ENCODE measurements at places on chromosomes 3 and 15.

GRCh38 chr3:72134989-72135451 lies 350.1 kb upstream of the PROK2 start:
- no peak for DNase-seq

GRCh38 chr3:137297770-137298169 lies 340.0 kb downstream of the IL20RB start:
- no peak for DNase-seq

DNA sequence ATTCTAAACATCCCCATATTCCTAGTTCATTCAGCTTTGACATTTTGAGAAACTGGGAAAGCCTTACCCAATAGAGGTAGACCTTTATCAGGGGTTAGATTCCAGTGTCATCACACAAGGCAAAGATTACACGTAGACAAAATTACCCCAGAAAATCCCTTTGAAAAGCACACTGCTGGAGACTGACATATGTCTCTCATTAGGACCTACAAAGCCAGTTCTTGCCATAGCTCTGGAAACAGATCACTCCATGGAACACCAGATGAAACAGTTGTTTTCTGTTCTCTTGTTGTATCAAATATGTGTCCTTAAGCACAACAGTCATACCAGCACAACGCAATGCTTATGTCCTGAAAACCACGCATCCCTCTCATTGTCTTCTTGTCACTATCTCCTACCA lies 44.7 kb downstream of the RARB start:
- DNase-seq, result no peak

DNA sequence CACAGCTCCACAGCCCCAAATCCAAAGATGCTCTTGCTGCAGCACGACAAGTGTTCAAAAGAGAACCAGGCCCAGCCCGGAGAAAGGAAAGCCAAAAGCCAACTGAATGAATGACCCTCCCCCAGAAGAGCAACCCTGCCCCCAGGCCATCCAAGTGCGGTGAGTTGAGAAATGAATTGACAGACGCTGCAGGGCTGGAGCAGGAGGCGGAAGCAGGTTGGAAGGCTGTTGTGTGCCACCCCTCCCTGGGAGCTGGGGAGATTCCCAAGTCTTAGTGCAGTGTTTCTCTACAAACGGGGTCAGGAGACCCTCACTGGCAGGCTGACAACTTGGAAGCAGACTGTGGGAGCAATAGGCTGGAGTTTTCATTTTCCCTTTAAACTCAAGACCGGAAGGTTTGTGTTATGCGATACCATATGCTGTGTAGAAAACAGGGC lies 3.5 kb upstream of the SPTBN5 start:
- no peak for DNase-seq

- no peak for DNase-seq
These were observed 71.9 kb downstream of the ARNT2 start for GRCh38 chr15:80476036-80476435.

DNA sequence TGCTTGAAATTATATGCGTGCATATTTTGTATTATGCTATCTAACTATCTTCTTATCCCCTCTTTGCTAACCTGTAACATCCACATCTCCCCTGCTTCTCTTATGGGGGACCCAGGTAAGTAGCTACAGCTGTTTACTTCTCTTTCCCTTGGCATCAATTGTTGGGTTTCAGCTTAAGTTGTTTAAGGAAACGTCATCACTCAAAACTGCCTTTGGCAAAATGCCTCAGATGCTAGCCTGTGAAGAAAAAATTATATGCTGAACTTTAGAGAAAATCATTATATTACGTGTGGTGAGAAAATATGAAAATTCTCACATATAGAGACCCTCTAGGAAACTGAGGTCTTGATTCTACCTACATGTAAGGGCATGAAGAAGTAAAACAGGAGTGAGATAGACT lies 447.0 kb upstream of the NECTIN3 start:
- no peak for DNase-seq

DNA sequence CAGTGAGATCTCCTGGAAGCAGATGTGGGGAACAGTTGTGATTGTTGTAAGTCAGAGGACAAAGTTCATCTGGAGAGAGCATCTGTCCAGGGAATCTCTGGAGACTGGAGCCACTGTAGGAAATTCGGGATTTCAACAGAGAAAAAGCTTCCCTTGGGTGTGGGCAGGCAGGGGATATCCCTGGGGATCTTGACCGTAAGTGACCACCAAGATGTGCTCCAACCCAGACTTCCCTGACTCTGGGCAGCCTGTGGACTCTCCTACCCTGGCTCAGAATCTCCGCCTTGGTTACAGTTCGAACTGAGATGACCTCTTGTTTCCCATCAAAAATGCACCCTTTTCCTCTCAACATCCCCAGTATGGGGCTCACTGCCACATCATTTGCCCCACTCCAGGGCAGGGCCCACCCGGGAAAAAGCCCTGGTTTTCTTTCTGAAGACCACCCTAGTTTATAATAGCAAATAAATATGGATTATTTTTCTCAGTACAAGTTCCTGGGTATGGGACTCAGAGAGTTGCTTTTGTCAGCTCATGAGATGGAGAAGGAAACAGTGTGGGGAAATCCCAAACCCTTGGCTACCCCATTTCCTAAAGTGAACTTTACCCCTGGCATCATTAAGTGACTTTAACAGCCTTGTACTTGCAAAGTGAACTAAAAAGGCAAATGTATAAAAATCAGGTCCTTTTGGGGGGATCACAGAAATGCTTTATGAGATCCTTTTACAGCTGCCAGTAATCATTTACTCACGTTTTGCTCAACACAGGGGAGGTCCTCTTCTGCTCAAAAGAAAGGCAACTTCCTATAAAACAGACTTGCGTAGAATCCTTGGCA lies 89.9 kb downstream of the CCNL1 start:
- no peak for DNase-seq

- DNase-seq, result no peak
These were observed 52.6 kb downstream of the IQCH start for GRCh38 chr15:67307156-67307555.

DNA sequence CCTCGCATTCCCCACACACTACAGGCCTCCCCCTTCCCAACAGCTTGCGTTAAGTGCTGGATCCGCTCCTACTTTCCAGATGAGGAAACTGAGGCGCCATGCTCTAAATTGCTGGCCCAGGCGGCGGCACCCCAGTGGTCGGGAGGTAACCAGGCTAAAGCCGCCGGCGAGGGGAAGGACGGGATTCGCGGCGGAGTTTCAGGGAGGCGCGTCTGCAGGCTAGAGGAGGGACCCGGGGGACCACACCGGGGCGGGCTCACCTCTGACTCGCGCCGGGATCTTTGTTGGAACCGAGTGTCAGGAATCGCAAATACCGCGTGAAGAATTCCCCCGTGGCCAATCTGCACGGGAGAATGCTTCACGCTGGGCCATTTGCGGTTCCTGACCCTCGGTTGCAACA lies 24.6 kb upstream of the PTPN23 start:
- DNase-seq, result no peak

GRCh38 chr15:88334436-88334835 lies 77.9 kb upstream of the NTRK3 start:
- DNase-seq, result no peak

DNA sequence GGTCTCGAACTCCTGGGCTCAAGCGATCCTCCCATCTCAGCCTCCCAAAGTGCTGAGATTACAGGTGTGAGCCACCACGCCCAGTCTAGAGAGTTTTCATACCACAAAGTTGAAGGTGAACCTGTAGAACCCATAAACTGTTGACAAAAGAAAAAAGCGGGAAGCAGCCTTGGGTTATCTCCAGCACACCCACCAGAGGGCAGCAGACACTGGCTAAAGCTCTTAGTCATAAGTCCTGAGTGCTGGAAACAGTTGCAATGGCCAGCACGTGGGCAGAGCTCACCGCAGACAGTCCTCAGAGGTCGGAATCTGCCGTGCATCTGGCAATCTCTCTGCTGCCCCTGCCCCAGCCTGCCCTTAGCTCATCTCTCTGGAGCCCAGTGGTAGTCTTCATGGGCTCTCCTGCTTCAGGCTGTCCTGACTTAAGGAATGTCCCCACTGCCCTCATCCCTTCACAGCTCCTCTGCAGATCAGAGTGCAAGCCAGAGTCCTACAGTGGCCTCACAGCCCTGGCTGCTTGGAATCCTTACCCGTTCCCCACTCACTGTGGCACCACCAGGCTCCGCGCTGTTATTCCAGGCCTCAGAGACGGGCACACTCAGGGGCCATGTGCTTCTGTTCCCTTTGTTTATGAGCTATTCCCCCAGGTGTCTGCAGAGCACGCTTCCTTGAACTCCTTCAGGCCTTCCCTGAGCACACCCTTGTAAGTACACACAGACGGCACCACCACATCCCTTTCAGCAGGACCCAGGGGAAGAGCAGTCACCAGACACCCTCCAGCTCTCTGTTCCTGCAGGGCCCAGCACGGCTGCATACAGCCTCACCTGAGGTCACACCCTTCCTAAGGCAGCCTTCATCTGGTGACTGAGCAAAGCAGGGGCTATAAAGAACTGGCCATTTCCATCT lies 8.8 kb upstream of the ELP6 start:
- DNase-seq, result no peak

DNA sequence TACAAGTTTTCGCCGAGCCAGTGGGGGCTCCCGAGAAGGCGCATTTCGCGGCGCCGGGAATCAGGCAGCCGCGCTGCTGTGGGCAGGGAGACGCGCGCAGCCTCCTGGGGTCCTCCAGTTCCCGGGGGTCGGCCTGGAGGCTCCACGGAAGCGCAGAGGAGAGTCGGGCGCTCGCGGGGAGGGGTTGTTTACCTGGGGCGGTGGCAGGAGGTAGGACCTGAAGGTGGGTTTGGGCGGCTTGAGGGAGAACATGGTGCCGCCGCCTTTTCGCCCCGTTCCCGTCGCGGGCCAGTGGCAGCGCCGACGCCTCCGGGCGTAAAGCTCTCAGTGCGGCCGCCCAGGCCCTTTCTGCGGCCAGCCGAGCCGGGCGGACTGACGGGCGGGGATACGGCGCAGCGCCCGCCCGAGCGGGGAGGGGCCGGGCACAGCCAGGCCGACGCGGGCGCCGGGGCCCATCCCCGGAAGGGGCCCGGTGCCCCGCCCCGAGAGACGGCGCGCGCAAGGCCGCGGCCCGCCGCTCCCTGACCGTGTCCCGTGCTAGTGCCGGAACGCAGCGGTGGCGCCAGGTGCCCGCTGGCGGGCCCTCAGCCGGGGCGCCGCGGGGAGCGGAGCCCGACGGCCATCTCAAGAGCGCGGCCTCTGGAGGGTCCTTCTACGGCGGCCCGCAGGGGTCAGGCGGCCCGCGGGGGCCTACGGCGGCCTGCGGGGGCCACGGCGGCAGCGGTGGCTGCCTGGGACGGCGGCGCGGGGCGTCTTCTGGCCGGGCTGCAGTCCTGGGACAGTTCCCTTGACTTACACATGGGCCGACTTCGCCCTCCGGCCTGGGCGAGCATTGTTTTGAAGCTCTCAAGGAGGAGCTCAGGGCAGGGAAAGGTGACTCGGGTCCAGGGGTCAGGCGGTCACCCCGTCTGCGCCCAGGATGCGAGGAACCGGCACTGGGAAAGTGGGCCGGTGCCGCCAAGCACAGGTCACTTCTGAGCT lies at the start of gene MTMR10:
TSS of gene MTMR10 (minus strand) at position 374 of the 981 bp plus-strand sequence. CDS start at position 252, 122 bp downstream.
- DNase-seq, result peak; percentile 18

GRCh38 chr3:45381168-45381852 lies 7.1 kb upstream of the LARS2 start:
- no peak for DNase-seq

DNA sequence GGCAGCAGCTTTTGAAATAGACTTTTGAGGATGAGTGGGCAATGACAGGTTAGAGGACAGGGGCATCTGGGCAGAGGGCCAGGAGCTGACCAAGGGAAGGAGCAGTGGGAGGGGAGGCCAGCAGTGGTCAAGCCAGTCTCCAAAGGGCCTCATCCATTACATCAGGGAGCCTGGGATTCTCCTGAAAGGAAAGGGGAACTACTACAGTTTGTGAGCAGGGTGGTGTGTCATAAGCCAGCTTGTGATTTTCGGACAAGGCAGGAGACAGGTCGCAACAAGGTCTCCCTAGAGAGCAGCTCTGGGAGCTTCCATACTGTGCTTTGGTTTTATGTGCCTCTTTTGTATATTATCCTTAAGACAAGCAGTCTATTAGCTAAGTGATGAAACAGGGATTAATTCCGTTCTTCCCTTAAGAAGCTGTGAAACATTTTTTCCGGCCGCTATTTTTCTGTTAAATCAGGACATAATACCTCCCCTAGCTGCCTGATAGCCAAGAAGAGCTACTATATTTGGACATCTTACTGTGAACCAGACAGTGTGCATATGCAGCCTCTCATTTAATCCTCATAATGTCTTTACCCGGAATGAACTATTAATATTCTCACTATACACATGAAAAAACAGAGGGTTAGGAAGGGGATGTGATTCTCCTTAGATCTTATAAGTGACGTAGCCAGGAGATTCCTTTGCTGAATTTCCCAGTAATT lies 46.4 kb downstream of the C2CD4B start:
- DNase-seq, result no peak

GRCh38 chr3:11845651-11846050 lies 1.0 kb downstream of the TAMM41 start:
- no peak for DNase-seq

GRCh38 chr15:76903251-76903681 lies 1.9 kb downstream of the SCAPER start:
- DNase-seq, result no peak

DNA sequence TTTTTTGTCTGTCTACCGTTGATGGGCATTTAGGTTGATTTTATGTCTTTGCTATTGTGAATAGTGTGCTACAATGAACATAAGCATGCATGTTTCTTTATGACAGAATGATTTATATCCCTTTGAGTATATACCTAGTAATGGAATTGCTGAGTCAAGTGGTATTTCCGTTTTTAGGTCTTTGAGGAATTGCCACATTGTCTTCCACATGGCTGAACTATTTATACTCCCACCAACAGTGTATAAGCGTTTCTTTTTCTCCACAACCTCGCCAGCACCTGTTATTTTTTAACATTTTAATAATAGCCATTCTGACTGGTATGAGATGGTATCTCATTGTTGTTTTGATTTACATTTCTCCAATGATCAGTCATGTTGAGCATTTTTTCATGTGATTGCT lies 89.6 kb upstream of the GALNT15 start:
- DNase-seq, result no peak

- DNase-seq, result no peak
These were observed 17.9 kb downstream of the ILDR1 start for GRCh38 chr3:122004107-122004506.

All from cortex of kidney (tissue), 1 donor.